ENCODE measurements at places on chromosomes 4 and X.

DNA sequence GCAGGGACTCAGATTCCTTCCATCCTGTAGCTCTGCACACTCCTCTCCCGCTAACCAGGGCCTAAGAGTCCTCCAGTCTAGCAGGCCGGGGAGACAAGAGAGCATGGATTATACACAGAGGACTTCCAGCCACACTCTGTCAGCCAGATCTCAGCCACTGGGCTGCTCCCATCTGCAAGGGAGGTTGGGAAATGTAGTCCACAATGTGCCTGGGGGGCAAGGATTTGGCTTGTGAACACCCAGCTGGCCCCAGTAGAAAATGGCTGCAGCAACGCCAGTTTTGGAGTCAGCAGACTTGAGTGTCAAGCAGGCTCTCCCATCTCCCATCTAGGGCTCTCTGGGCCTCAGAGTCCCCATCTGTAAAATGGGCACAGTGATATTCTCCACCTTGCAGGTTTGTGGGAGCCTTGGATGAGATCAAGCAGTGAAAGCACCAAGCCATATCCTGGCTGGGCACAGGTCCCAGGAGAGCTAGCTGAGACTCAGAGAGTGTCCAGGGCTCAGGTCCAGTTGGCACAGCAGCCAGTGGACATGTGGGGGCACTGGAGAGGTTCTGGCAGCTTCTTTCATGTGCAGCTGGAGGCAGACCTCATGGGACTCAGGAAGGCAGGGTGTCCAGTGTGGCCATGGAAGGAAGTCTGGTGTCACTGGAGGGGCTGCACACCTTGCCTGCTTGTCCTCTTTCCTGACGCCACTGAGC is 14.6 kb downstream of the PSAPL1 start:
- H3K4me1 ChIP-seq, result no peaks in the 10 kb centered on the region
- no peaks in the 10 kb centered on the region for H3K36me3 ChIP-seq
- H3K27ac ChIP-seq, result no peak overlapping the region
- H3K4me3 ChIP-seq, result no peak overlapping the region

DNA sequence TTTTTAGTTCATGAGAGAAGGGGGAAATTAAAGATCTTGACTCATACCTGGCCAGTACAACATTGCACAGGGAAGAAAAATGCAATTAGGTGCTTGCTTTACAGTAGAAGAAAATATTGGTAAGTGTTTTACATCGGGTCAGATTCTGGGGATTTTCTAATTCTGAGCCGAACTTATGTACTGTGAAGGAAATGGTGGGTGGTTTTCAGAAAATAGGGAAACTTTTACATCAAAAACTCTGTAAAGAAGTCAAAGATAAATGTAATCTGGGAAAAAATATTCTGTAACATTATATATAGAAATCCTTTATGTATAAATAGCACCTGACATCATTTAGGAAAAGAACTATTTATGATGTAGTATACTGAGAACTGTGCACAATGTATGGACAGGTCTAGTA is 75.4 kb downstream of the KDM6A start:
- H3K36me3 ChIP-seq, result peaks cover 8% of the 10 kb centered on the region
- H3K27me3 ChIP-seq, result no peaks in the 10 kb centered on the region
- DNase-seq, result no peak
- peaks cover 12% of the 10 kb centered on the region for H3K4me1 ChIP-seq
- no peak overlapping the region for H3K4me3 ChIP-seq
- H3K27ac ChIP-seq, result no peak overlapping the region

DNA sequence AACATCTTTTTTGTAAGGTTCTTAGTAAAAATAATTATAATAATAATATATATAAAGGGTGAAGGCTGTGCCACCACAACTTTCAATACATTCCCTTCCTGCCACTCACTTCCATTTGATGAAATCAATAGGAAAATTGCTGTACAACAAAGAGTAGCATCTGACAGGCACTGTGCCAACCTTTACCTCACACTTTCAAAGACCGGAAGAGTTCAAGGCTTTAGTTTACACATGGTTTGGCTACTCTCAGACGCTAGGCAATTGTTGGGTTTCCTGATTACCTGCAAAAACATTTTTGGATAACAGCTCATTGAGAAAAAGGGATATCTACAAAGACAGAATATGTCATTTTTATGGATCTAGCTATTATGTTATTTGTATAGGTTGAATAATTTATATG is 5.5 kb upstream of the ING2 start:
- no peak overlapping the region for H3K4me3 ChIP-seq
- no peaks in the 10 kb centered on the region for H3K36me3 ChIP-seq
- H3K27me3 ChIP-seq, result no peaks in the 10 kb centered on the region
- peaks cover 11% of the 10 kb centered on the region for H3K4me1 ChIP-seq
- peak; percentile 37 for DNase-seq

- no peaks in the 10 kb centered on the region for H3K27me3 ChIP-seq
- DNase-seq, result peak; percentile 26
- no peaks in the 10 kb centered on the region for H3K4me1 ChIP-seq
- H3K36me3 ChIP-seq, result no peaks in the 10 kb centered on the region
- no peak overlapping the region for H3K27ac ChIP-seq
Measured at GRCh38 chrX:77918568-77918967, 8.1 kb downstream of the ATP7A start.

DNA sequence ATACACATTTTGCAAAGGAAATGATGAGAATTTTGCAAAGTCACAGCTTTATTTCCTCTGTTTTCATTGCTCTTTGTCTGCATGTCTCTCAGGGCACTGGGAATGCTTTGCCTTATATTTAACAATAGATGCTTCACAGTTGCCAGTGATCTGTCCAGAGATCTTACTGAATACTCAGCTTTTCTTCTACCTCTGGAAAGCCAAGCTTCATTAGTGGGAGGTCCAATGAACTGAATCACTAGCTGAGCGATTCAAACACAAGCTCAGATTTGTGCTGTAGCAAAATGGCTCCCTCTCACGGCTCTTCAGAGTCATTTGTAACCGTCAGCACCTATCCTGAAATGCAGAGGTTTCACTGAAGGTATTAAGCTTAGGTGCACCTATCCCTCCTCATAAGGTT is 138.9 kb downstream of the DCLK2 start:
- H3K27ac ChIP-seq, result no peak overlapping the region
- H3K36me3 ChIP-seq, result no peaks in the 10 kb centered on the region
- peaks cover 16% of the 10 kb centered on the region for H3K4me1 ChIP-seq
- DNase-seq, result peak; percentile 61
- no peak overlapping the region for H3K4me3 ChIP-seq

Measured in MCF 10A (cell line).